ENCODE measurements at places on chromosomes 16 and 17. TPM values are rescaled to one million over a fixed set of nuclear protein-coding genes. Genes with fewer than 3 reads are reported as not detected.

- DNase-seq, result no peak
These were observed 3.2 kb upstream of the SCRN2 start for GRCh38 chr17:47844227-47844626.

DNA sequence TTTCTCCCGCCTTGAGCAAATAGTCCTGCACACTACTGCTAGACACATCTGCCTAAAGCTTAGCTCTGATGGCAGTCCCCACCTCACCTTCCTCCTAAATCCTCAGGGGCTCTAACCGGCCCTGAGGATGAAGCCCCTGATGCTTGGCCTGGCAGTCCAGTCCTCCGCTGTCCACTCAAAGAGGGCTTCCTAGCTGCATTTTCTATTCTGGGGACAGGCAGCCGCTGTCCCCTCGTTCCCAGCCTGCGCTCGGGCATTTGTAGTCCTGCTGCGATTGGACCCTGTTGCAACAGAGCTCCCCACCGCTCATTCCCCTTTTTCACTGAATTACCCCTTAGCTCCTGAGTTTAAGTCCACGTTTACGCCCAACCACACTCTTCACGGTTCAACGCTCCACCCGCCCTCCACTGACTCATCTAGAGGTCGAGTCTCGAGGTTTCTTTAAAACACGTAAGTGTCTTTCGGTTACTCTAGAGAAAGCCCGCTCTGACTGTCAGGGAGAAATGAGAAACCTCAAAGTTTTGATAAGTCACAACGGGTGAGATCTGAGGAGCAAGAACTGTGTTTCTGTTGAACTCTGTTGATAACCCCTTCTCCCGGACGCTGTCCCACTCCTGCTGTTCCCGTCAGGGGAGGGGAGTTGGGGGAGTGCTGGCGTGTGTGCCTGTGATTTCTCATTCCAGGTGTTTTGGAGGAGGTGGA is 4.5 kb downstream of the CCR7 start:
- no peak for DNase-seq

Gene QPRT
- 19.5 TPM for total RNA-seq

Gene NPIPA3
- total RNA-seq, result not detected

Gene DNAAF8
- total RNA-seq, result 2.2 TPM
